ENCODE measurements at places on chromosomes 5 and 9.
A peak's percentile ranks its signal among the peaks of the same experiment; 100 is the strongest.

DNA sequence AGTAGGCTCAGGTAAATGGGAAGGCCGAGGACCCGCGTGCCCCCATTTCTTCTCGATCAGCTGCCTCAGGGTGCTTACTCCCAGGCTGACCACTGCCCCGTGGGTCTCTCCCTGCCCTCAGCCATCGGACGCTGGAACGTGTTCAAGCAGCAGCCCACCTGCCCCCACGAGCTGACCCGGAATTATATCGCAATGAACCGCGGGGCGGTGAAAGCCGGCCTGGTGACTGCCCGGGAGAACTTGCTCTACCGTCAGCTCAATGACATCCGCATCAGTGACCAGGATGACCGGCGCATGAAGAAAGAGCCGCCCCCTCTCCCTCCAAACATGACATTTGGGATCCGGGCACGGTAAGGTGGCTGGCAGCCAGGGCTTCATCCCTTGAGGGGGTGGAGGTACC, 83.2 kb upstream of the BARHL1 start:
- no peak for DNase-seq

GRCh38 chr9:117783828-117784227, 79.6 kb downstream of the TLR4 start:
- DNase-seq, result peak; percentile 39

GRCh38 chr9:133679056-133679455, 42.9 kb downstream of the DBH start:
- no peak for DNase-seq

DNA sequence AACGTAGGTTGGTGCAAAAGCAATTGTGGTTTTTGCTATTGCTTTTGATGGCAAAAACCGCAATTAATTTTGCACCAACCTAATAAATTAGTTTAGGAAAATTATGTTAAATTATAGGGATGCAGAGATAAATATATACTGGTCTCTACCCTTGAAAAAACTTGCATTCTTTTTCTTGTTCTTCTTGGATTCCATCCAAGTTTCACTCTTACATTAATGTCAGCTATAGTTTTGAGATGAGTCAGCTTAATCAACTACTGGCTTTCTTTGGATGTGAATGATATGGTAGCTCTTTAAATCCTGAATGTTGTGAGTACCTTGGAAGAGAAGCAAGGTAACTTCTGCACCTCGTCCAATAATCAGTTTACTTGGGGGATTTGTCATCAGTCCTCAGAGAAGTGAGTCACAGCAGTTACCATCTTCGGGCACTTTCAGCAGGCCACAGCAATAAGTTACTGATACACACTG, 549.0 kb upstream of the ZNF608 start:
- DNase-seq, result peak; percentile 2

Measured in GM18507 (cell line).